ENCODE measurements at places on chromosomes 7 and 10.

DNA sequence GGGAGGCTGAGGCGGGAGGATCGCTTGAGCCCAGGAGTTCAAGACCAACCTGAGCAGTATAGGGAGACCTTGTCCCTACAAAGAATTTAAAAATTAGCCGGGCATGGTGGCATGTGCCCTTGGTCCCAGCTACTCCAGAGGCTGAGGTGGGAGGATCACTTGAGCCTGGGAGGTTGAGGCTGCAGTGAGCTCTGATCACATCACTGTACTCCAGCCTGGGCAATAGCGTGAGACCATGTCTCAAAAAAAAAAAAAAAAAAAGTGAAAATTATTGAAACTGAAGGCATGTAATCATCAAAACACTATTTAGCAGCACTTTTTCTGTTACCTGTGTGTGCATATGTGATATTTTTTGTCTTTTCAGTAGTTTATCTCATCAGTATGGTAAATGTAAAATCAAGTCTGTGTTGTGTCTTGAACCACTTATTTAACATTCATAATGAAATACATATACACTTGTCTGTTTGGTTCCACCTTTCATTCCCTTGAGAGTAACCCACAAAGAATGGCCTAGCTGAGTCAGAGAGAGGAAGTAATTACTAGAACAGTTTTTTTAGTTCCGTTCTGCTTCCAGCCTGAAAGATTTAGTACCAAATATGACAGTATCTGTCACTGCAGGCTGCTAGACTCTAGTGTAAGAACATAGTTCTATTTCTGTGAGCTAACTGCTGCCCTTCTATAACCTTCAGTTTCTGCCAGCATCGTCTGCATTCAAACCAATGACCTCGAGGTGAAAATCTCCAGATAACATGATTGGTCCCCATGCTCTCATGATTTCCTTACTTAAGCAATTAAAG lies 68.6 kb downstream of the MMRN2 start:
- DNase-seq, result no peak

- no peak for DNase-seq
These were observed 19.7 kb downstream of the MBL2 start for GRCh38 chr10:52752801-52753445.

DNA sequence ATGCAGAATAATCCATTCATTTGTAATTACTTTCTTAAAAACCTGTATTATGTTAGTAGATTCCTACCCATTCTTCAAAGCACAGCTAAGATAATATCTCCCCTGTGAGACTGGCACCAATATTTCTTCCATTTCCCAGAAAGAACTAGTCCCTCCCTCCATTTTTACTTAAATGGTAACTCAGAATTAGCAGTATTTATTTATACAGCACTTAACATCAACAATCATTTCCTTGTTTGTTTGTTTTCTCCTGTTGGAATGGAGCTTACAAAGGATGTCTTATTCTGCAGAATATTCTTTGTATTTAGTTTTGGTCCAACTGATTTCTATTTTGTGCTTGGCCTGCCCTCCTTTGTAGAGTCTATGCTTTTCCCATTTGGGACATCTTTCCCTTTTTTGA lies 32.1 kb upstream of the PTPN12 start:
- no peak for DNase-seq

- no peak for DNase-seq
These were observed 2.3 kb downstream of the ELMO1 start for GRCh38 chr7:37446371-37446770.

GRCh38 chr10:99143011-99143410 lies 92.6 kb downstream of the HPSE2 start:
- no peak for DNase-seq

DNA sequence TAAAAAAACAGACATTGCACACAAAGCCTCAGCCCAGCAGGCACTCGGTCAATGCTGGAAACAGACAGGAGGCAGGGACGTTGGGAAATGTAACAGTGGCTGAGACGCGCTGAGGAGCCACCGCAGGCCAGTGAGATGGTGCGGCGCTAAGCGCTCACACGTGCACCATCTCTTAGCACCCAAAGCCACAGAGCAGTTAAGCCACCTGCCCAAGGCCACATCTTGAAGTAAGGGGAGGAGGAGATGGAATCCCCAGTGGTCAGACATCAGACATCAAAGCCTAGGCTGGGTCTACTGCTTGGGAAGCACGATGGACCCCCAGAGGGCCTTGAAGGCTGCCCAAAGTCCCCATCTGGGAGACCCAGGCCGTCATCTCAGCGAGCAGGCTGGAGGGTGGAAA lies 15.6 kb downstream of the LAT2 start:
- no peak for DNase-seq

DNA sequence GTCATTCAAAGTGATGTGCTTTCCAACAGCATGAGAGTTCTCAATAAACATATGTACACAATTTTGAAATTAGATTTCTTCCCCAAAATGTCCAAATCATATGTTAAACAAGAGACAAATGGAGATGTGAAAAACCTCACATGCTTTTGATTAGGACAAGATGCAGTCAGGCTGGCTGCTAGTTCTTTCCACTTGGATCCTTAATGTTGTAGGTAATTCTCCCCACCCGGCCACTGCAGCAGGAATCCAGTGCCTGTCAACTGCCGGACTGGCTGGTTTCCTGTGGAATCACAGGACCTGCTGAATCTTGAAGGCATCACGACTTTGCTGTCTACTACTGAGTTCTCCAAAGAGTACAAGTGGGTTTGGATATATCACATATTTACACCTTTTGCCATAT lies 138.6 kb upstream of the AKR1E2 start:
- no peak for DNase-seq

GRCh38 chr7:96952974-96953391 lies 52.4 kb upstream of the DLX6 start:
- no peak for DNase-seq

GRCh38 chr10:69766161-69766910 lies 35.4 kb upstream of the COL13A1 start:
- DNase-seq, result no peak

DNA sequence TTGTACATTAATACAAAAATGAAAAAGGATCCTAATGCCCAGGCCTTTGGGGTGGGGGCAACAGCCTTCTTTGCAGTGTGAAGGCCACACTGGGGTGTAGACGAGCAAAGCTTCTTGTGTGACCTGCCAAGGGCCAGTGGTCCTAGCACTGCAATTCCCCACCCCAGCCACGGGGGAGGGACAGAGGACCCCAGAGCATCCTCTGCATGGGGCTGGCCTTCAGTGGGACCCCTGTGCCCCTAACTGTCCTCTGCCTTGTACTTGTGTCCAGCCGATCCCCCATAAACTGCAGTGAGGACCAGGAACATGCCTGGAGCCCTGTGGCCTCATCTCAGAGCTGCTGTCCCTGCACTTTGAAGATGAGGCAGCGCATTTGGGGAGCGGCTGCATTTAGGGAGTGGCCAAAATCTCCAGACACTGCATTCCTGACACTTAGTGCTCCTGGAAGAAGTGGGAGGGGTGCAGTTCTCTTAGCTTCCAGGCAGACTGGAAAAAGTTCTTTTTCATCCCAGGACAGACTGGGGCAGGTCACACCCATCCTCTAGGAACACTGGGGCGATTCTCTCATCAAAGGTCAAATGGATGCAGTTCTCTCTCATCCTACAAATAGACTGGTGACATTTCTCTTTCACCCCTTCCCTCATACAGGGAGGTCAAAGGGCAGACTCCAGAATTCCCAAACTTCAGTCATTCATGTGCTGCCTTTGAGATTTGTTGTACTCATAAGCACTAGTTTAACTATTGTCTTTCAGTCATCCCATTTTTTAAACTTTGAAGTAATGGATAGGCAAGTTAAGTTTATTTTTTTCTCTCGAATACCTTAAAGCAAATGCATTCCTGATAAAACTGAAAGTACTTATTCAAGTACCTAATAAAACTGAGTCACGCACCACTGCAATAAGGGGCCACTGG lies 922 bp upstream of the MYO1G start:
- DNase-seq, result no peak

DNA sequence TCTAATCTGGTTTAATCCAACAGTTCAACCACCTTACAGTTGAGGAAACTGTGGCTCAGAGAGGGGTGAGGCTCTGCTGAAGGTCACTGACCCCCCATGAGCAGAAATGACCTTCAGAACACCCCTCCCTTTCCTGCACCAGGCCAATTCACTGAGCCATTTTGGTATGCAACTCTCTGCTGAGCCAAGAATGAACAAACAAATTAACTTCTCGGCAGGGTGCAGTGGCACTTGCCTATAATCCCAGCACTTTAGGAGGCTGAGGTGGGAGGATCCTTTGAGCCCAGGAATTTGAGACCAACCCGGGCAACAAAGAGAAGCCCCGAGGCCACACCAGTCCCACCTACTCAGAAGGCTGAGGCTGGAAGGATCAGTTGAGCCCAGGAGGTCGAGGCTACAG lies 29.8 kb downstream of the PDGFA start:
- DNase-seq, result no peak

GRCh38 chr10:103652599-103653281 lies 159.2 kb downstream of the NEURL1 start:
- peak; percentile 65 for DNase-seq

DNA sequence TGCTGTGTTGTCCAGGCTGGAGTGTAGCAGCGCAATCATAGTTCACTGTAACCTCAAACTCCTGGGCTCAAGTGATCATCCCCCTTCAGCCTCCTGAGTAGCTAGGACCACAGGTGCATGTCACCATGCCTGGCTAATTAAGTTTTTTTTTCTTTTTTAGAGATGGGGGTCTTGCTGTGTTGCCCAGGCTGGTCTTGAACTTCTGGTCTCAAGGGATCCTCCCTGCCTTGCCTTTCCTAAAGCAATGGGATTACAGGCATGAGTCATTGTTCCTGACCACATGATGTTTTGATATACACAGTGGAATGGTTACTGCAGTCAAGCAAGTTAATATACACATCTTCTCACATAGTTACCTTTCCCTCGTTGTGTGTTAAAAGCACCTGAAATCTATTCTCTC lies 140.3 kb downstream of the GPR85 start:
- DNase-seq, result no peak

DNA sequence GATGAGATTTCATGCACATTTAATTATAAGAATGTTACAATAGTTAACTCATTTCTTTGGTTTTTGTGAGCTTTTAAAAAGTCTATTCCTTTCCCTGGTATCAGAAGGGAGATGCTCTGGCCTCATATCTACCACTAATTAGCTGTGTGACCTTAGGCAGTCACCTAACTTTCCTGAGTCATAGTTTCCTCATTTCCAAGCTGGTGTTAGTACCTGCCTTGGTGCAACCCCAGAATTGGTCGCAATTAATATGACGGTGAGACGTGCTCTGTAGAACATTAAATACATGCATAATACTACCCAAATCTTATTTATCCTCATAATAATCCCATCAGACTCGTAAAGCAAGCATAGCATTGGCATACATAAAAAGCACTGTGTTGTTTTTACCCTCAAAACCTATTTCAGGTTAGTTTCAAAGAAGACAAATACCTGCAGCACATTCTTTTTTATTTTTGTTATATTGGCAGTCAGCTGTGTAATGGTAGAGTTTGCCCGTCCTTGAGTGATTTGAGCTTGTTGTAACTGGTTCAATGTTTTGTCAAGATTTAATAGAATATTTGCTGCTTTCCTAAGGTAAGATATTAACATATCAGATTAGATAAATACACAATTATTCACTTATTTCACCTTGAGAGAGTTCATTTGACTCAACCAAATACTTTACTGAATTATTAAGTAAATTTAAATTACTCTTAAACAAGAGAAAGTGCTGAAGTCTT lies 31.0 kb upstream of the LAMB1 start:
- no peak for DNase-seq

DNA sequence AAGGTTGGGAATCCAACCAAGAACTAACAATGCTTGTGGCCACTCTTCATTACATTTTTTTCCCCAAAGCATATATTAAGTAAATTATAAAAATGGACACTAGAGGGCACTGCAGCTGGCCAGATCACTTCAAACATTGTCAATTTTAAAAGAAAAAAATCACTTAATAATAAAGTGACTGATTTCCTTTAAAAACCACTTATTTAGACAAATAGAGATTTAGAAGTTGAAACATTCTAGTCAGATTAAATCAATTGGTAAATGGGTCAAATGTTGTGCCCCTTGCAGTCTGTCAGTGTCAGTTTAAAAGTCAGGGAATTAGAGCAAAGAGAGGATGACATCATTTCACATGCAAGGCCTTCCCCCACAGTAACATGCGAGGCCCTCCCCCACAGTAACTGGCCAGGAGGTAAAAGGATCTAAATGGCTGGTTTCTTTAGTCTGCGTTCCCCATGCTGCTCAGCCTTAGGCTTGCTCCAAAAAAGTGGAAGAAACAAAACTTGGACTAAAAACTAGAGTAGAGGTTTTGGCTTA lies 177.9 kb downstream of the SKAP2 start:
- peak; percentile 59 for DNase-seq

- DNase-seq, result no peak
These were observed 116.4 kb upstream of the TCERG1L start for GRCh38 chr10:131427901-131428300.

- DNase-seq, result no peak
These were observed 67.8 kb upstream of the AKR1E2 start for GRCh38 chr10:4758256-4758655.

GRCh38 chr7:12968836-12969422 lies 281.5 kb downstream of the ARL4A start:
- no peak for DNase-seq

GRCh38 chr7:18685971-18686370 lies 190.4 kb downstream of the HDAC9 start:
- no peak for DNase-seq

DNA sequence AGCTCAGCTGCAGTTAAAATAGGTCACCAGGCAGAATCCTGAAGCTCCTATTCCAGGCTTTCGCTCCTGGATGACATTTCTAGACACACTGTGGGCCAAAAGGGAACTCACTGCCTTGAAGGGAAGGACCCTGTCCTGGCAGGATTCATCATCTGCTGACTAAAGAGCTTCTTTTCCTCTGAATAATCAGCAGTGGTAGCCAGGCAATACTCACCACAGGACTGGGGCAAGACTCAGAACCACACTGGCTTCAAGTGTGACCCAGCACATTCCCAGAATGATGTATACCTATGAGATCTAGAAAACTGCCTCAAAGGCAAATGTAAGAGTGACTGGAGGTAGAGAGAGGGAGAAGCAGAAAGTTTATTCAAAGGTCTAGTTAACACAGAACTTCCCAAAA lies 29.5 kb upstream of the EBF3 start:
- no peak for DNase-seq

DNA sequence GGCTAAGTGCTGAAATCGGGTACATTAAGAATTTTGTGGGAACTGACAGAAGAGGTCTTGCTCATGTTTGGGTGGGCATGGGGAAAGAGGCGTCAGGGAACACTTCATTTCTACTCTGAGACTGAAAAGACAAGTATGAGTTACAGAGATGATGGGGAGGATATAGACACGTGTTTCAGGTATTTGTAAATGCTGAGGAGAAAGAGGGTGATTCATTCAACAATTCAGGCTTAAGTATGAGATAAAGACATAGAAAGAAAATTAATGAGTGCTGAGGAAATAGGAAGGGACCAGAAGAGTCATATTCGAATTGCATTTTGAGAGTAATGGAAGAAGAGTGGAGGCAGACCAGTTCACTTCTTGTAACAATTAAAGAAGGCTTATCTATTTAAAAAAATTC lies 143.6 kb downstream of the HBP1 start:
- DNase-seq, result no peak

GRCh38 chr7:104960741-104961448 lies 53.1 kb upstream of the KMT2E start:
- DNase-seq, result no peak

GRCh38 chr10:46019569-46020343 lies 10.7 kb downstream of the NCOA4 start:
- no peak for DNase-seq

GRCh38 chr10:113982769-113983168 lies 60.9 kb upstream of the ADRB1 start:
- DNase-seq, result no peak
